Heart left ventricle (tissue), 16 donors: ENCODE measurements at places on chromosomes 12 and 14. TPM values are rescaled to one million over a fixed set of nuclear protein-coding genes. Genes with fewer than 3 reads are reported as not detected.

GRCh38 chr12:6867413-6868210 lies at the start of gene TPI1:
Gene TPI1, plus strand, starts transcription at chr12:6867531. Its CDS starts 36 bp downstream, at chr12:6867567.
- DNase-seq: peak; percentile 90

- no peak for DNase-seq
Measured at GRCh38 chr12:10641735-10642500, 28.5 kb upstream of the MAGOHB start.

PTPRO gene
- total RNA-seq: 0.44 TPM

DNA sequence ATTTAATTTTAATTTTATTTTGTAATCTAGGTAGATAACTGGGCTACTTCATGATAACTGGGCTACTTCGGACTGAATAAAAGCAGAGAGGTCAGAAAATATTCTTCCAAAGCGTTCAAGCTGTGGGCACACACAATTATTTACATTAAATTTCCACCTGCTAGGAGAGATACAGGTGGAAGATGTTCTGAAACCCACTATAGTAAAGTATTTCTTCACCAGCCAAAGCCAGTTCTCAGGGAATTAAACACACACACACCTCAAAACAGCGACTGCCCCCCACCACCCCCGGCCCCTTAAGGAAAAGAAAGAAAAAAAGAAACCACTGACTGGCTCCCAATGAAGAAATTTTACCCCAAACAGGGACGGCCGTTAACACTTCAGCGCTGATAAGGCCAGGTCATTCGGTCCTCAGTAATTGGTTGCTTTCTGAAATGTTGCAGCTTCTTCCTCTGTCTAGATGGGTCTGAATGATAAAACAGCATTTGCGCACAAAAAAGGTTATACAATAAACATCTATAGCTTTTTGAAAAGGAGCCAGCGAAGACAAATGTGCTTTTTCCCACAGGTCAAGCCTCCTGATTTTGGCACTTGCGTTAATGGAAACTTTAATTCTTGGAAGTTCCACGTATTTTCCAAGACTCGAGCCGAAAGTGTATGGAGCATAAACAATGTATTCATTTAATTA lies 771 bp upstream of the KCNJ8 start:
- DNase-seq: no peak

DNA sequence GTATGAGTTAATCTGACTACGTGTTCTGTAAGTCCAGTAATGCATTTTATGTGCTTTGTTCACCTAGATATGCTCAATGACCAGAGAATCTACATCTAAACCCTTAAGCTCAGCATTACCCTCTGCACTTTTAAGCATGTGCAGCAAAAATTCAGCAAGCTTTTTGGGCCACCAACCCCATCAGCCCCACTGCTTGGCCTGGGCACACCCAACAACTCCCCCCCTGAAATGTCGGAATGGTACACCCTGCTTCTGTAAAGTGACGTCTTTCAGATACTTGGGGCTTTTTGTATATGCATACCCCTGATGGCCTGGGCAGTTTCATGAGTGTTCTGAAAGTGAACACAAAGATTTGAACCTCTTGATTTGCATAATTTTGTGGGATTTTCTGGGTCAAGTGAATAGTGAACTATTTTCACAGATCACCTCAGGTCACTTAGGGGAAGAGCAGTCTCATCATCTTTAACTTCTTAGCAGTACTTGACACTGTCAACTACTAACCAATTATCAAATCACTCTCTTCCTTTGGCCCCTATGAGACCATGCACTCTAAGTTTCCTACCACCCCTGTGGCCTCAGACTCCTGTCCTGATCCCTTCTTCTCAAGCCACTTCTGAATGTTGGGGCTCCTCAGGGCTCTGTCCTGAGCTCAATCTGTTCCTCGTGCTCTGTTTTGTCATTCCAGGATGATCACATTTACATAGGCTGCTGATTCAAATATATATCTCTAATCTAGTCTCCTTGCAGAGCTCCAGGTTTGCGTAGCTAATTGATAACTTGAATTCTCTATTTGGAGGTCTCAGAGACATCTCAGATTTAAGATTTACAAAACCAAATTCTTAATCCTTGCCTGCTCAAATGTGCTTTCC lies 36.3 kb upstream of the PPM1A start:
- DNase-seq: no peak

NOP9 gene
- 25.4 TPM for total RNA-seq

PIK3C2G gene
- total RNA-seq: not detected

ATN1 gene
- 67.2 TPM for total RNA-seq

- no peak for DNase-seq
Measured at GRCh38 chr14:102817942-102818940, 41.0 kb downstream of the TRAF3 start.

CCDC197 gene
- 0.26 TPM for total RNA-seq

GRCh38 chr12:49219417-49220026 lies 30.6 kb upstream of the TUBA1A start:
- no peak for DNase-seq

RAB3IP gene
- 21.8 TPM for total RNA-seq

OR4Q2 gene
- total RNA-seq: not detected

DNA sequence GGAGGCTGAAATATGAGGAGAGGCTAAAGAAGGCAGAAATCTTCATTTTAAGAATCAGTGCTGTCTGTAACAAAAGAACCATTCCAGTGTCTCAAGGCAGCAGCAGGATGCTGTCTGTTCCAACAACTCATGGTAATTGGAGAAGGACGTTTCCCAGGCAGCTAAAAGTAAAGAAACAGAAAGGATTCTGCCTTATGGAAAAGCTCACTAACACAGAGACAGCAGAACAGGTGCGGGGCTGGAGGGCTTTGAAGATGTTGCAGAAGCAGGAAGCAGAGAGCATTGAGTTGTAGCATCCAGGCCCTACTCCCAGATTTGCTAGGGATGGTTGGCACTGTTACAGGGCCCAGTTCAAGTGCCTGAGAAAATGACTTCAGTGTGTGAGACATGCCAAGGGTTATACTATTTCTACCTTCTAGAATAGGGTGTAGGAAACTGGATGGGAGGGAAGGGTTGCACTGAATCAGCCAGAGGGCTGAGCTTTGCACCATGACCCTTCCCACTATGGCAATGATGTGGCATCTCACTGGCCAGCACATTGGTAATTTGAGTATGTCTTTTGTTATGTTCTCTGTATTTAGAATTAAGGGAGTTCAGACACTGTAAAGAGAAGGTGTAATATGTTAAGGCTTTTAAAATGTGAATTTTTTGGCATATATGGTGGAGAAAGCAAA lies 160.0 kb upstream of the FBXO33 start:
- DNase-seq: no peak

GRCh38 chr14:34983148-34983760 lies 462 bp downstream of the SRP54 start:
- no peak for DNase-seq

B3GNT4 gene
- not detected for total RNA-seq

GRCh38 chr14:104316121-104316722 lies 177.8 kb downstream of the KIF26A start:
- DNase-seq: no peak

GRCh38 chr12:122226366-122227125 lies 694 bp upstream of the DIABLO start:
- no peak for DNase-seq

GRCh38 chr12:62251609-62251958 lies 8.6 kb upstream of the USP15 start:
- DNase-seq: no peak

- DNase-seq: no peak
Measured at GRCh38 chr12:62006076-62006732, 254.0 kb upstream of the USP15 start.

NPFF gene
- not detected for total RNA-seq

DNA sequence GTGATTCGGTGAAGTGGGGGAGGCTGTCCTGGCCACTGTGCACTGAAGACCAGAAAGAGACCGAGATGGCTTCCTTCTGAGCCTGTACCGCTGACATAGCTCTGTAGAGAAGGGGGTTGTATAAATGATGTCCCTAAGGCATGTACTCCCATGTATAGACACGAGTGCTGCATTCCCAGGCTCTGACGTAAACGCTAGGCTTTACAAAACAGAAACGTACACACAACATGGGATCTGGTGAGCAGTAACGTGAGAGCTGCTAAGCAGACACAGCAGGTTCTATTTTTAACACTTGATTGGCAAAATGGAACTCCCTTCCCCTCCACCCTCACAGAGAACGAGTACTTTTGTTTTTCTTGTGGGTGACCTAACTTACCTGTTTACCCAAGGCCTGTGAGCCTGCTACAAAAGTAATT lies 35.9 kb downstream of the ACADS start:
- no peak for DNase-seq

DNA sequence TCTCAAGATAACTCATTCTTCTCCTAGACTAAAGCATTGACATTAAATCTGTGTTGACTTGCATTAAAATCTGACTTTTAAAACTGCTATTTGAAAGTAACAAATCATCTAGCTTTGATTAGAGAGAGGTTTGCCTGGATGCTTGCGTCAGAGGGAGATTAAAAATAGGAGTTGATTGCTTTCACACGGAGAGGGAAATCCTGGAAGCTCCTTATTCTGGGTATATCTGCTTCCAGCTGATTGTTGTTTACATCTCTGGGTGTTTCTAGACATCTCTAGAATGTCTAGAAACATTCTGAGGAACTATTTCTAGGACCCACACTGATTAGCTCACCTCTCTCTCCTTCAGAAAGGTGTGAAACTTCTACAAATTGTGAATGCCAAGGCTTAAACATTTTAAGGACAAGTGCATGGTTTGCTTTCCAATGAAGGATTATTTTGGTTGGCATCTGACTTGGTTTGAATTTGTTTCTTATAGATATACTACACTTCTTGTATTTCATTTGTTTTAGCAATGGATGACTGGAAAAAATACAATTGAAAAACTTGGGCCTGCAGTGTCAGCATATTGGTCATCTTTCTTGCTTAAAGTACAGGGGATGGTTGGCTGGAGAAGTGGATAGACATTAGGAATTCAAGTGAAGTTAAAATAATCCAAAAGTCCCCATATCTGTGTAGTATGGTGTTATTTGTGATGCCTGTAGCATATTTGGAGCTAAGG lies 2.1 kb downstream of the DIP2B start:
- no peak for DNase-seq

- DNase-seq: no peak
Measured at GRCh38 chr14:77181603-77182437, at the start of gene TMEM63C. Gene TMEM63C, plus strand, starts transcription at chr14:77181798. Its CDS starts 37,016 bp downstream, at chr14:77218814.

SALL2 gene
- 4.3 TPM for total RNA-seq

ART4 gene
- total RNA-seq: 0.44 TPM
